ENCODE measurements at places on chromosomes 1 and 21.
A peak's percentile ranks its signal among the peaks of the same experiment; 100 is the strongest.

DNA sequence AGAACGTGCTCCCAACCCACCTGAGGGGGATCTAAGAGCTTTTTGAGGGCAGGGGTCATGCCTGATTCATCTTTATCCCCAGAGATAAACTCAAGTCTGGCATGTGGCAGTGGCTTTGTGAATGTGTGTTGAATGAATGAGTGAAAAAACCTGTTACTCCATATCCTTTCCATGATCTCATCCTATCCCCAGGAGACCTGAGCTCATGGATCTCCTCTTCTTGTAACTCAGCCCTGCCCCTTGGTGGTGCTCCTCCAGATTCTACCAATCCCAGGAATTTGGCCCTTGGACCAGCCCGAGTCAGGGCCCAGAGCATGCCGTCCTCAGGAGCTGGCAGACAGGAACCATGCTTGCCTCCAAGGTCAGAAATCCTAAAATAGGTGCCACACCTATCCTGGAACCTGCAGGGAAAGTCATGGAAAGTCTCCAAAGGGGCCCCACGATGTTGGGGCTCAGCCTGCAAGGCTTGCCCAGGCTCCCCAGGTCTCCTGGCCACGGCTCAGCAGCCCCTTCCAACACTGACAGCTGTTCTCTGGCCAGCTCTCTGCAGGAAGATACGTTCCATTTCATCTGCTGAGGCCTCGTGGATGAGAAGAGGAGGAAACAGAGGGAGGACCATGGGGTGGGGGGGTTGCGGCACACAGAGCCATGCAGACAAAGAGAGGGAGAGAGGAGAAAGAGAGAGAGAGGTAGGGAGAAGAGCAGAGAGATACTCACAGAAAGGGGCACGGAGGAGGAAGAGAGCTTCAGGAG is 214.6 kb downstream of the TRABD2B start:
- DNase-seq = no peak

GRCh38 chr1:102085896-102086295 is 89.2 kb upstream of the OLFM3 start:
- DNase-seq = no peak

- DNase-seq = no peak
These were observed 37.5 kb downstream of the DPT start for GRCh38 chr1:168691541-168691940.

GRCh38 chr1:15322648-15323350 is 75.8 kb downstream of the FHAD1 start:
- DNase-seq = no peak

DNA sequence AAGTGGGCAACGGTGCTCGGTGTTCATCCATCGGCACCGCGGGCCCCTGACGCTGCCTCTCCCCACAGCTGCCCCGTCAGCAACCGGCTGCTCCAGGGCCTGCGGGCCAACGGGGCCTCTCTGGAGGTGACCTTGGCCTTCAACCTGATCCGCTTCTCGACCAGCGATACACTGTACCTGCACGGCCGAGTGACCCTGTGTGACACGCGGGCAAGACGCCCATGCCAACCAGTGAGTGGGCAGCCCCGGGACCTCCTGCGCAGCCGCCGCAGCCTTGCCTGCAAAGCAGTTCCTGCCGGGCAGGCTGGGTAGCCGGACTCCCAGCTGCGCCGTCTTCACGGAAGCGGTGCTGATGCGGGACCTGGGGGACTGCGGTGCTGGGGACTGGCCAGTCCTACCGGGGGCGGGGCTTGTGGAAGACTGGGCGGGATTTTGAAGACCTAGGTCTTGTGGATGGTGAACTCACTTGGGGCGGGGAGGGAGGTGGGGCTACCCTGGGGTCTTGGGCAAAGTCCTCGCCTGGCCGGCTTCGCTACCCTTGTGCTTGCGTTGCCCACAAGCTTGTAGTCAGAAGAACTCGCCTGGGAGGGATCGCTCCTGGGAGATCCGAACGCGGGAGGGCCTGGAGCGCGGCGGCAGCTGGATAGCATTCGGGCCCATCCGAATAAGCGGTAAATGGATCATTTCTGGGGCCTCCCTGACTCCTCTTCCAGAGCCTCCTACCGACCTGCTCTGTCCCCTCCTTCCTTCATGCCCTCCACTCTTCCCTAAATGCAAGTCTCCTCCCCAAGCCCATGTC is 8.8 kb upstream of the CEP85 start:
- peak; percentile 53 for DNase-seq

- DNase-seq = no peak
These were observed 94.6 kb upstream of the AKT3 start for GRCh38 chr1:243944429-243945160.

GRCh38 chr1:228753287-228753686 is 18.0 kb downstream of the RHOU start:
- no peak for DNase-seq

- no peak for DNase-seq
These were observed 198.4 kb downstream of the SLC45A1 start for GRCh38 chr1:8516278-8516777.

- DNase-seq = peak; percentile 15
These were observed 41.5 kb downstream of the UBE4B start for GRCh38 chr1:10074059-10074851.

DNA sequence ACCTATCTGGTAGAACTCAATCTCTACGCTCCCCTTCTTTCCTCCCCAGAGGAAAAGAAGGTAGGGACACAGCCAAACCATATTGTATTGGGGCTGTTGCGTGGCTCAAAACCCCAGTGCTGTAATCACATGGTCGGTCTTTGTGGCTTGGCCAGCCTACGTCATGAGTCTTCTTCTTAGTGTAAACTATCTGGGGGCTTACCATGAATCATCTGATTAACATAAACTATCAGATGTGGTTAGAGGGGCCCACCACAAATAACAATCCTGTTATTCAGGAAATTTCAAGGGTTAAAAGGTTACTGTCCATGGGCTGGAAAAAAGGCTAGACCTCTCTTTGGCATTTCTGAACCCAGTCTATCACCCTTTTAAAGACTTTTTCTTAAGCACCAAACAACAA is 49.5 kb upstream of the GPR52 start:
- no peak for DNase-seq

- peak; percentile 91 for DNase-seq
These were observed 27.7 kb upstream of the LY9 start for GRCh38 chr1:160768295-160768657.

DNA sequence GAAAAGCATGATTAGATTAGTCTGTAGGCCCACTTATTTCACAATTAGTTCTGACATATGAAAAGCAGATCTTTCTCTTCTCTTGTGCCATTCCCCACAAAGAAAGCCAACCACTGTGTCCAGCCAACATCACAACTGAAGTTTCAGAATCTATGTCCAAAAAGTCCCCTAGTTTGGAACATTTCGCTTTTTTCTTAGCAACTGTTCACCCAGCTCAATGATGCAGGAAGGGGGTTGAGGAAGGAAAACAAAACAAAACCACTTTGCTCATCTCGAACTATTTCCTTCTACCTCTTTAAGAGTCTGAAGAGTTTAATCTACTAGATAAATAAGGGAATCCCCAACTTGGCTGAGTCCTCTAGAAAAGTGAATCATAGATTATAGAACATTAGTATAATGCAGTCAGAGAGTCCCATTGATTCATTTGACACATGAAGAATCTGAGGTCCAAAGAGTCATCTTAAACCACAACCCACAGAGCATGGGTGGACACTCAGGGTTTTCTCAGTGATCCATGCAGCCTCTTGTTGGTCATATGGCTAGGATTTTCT is 159.3 kb upstream of the SGIP1 start:
- peak; percentile 70 for DNase-seq

- DNase-seq = peak; percentile 44
These were observed 136.6 kb upstream of the GFI1 start for GRCh38 chr1:92623187-92623778.

GRCh38 chr1:225651872-225652728 is 823 bp downstream of the ENAH start:
- no peak for DNase-seq

- DNase-seq = no peak
These were observed 19.6 kb downstream of the HSF2BP start for GRCh38 chr21:43639470-43640353.

- no peak for DNase-seq
These were observed 128.1 kb downstream of the PLXNA2 start for GRCh38 chr1:208115924-208116640.

GRCh38 chr1:43238085-43238484 is 31.7 kb upstream of the TMEM125 start:
- peak; percentile 9 for DNase-seq

DNA sequence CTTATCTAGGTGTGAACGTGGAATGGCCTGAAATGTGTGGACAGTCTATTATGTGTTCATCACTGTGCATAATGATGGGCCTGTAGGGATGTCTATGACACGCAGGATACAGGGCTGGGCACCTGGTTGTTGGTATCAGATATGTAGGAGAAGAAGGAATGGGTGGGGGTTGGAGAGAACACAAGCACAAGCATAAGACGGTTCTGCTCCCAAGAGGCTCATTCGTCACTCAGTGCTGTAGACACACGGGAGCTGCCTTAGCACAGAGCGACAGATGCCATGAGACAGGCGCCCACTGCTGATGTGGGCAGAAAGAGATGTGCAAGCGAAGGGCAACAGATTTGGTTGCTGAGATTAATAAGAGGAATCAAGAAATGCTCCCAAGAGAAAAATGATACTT is 256.2 kb downstream of the DISC1 start:
- DNase-seq = no peak

DNA sequence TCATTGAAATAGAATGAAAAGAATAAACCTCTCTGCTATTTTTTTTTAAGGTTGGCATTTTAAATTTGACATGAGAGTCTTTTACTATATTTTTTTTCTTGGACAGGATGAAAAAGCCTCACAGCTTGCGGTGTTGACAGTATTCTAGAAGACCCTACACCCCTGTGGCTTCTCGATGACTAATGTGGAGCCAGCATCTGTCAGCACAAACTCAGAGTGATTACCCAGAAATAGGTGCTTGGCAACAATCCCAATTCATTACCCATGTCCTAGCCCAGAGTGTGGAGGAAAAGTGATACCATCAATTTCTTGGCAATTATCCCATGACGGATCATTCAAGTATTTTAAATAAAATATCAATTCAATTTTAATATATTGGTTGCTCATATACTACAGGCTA is 186.8 kb upstream of the MAP1LC3C start:
- DNase-seq = no peak

GRCh38 chr1:171769171-171769570 is 12.3 kb upstream of the METTL13 start:
- DNase-seq = no peak

GRCh38 chr1:180135535-180135934 is 19.1 kb upstream of the QSOX1 start:
- no peak for DNase-seq
